ENCODE measurements at places on chromosomes 1 and 21.
A peak's percentile ranks its signal among the peaks of the same experiment; 100 is the strongest.

DNA sequence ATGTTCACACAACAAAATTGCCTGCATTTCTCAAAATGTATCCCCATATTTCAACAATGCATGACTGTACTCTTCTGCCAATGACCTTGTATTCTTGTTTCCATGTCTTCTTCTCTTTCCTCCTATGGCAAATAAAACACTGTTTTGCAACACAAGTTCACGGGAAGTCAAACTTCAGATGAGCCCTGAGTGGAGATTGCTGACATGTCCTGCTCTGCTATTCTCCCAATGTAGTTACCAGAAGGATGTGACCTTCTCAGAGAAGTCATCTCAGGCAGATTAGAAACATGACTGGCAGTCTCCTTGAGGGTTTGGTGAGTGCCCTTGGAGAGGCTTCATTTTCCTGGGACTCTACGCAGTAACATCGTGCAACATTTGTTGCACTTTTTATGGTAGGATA lies 15.6 kb downstream of the FCGR2B start:
- DNase-seq, result no peak

GRCh38 chr1:90926971-90927370 lies 94.9 kb downstream of the ZNF644 start:
- DNase-seq, result no peak

GRCh38 chr1:109786531-109787021 lies 22.9 kb upstream of the EPS8L3 start:
- no peak for DNase-seq

GRCh38 chr1:4656533-4657140 lies 2.2 kb downstream of the AJAP1 start:
- DNase-seq, result no peak

DNA sequence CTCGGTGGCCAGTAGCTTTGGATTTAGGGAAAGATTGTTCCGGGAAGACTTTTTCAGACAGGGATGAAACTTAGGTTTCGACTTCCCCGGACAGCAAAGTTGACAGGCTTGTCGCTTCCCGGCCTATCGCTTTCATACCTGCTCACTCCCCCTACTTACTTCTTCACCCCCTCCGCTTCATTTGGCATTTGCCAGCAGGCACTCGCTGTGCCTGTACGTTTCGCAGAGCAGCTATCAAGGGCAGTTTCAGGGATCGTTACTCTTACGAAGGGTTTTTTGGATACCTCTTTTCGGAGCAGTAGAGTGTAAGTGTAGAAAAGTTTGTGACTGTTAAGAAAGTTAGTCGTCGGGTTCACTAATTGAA lies 393 bp downstream of the BLZF1 start:
- no peak for DNase-seq

GRCh38 chr1:185526344-185527307 lies 207.6 kb upstream of the HMCN1 start:
- DNase-seq, result no peak

DNA sequence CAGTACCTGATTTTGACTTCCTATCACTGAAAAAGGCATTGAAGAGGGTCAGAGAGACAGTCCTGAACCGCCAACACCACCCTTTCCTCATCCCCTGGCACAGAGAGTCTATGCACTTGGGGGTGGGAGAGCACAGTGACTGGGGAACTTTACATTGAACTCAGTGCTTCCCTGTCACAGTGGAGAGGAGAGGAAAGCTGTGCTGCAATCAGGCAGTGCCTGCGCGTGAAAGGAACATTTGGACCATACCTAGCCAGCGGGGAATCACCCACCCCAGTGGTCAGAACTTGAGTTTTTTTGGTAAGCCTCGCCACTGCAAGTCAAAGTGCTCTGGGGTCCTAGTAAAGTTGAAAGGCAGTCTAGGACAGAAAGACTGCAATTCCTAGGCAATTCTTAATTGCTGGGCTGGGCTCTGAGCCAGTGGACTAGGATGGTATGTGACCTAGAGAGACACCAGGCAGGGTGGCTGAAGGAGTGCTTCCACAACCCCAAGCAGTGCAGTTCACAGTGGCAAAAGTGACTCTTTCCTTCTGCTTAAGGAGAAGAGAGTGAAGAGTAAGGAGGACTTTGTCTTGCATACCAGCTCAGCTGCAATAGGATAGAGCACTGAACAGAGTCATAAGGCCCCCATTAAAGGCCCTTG lies 9.4 kb upstream of the HENMT1 start:
- DNase-seq, result no peak

DNA sequence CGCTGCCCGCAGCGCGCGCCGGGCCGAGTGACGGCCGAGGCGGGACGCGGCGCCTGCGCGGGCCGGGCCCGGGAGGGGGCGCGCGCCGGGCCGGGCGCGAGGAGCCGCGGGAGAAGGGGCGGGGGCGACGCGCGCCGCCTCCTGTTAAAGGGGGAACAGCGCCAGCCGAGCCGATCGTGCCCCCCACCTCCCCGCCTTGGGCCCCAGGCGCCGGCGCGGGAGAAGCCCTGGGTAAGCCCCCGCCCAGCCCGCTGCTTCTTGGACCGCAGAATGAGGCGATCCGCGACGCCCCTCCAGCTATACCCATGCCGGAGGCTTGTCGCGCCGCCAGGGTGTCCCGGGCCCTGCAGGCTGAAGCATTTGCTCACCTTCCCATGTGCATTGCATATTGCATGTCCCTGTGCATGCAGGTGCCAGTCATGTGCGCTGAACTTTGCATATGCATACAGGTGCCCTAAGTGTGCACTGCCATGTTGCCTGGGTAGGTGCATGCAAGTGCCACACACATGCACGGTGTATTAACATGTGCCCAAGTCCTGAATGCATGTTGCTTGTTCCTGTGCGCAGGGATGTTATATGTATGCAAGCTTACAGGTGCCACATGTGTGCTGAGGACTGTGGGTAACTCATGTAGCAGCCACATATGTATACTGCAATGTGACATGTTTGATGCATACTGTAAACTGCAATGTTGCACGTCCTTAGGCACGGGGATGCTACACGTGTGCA lies at the start of gene ADGRB2:
TSS of gene ADGRB2 (minus strand) at position 29 of the 729 bp plus-strand sequence. CDS start 7,119 bp downstream, outside the sequence.
- DNase-seq, result peak; percentile 61

DNA sequence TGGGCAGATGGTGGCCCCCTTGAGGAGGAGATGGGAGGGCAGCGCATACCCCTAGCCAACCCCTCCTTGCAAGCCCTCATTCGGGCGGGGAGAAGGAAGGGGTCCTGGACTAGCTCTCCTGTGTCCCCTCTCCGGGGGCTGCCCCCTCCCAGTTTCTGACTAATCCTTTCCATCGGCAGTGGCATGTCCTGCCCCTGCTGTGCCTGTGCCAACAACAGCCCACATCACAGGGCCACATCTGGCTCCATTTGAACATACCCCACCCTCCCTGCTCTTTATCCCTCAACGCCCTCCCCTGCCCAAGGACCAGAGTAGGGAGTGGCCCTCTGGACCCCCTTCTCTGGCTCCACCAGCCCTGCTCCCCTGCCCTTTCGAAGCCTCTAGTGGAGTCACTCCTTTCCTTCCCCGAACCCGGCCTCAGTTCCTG lies 11.0 kb upstream of the LMNA start:
- DNase-seq, result no peak

DNA sequence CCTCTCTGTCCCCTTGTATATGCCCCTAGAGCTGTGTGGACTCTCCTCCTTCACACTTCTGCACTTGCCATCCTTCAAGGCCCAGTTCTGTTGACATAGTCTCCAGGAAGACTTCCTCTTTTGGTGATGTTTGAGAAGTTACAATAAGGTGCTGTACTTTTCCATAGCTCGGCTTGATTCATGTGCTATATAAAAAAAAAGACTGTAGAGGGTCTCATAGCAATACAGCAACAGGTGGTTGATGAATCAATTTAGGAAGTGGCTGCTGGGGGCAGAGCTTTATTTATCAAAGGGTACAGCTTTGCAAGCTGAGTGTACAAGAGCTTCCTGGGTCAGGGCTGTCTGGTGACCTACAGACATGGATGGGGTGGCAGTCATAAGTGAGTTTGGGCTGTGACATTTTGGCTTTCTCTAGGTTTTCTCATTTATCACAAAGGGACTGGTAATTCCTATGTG lies 102.7 kb downstream of the RUNX1 start:
- no peak for DNase-seq

- DNase-seq, result no peak
These were observed 156.2 kb downstream of the TGFBR3 start for GRCh38 chr1:91729621-91730358.

DNA sequence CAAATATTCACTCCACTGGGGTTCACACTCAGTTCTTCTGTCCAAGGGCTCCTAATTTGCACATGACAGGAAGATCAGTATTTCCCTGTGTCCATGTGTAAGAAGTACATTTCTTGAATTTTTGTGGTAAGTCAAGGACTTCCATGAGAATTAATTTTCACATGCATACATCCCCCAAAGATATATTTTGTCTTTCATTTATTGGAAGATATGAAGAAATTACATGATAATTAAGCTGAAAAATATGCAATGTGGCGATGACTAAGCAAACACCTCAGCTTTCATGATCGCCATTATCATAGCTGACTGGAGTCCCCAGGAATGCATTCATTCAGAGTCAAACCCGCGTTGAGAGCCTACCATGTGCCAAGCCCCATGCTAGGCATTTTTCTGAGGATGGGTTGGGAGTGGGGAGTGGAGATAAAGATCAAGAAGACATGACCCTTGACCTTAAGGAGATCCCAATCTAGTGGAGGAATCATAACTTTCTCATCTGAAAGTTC lies 104.6 kb upstream of the F3 start:
- DNase-seq, result no peak

- DNase-seq, result no peak
These were observed 48.5 kb downstream of the RWDD3 start for GRCh38 chr1:95282518-95282895.

GRCh38 chr21:32886339-32886738 lies 114.8 kb upstream of the PAXBP1 start:
- DNase-seq, result no peak

- DNase-seq, result no peak
These were observed 12.0 kb downstream of the AKT3 start for GRCh38 chr1:243837907-243838535.

- no peak for DNase-seq
These were observed 43.2 kb downstream of the KIF26B start for GRCh38 chr1:245197911-245198379.

GRCh38 chr1:119160409-119160808 lies 20.0 kb upstream of the WARS2 start:
- DNase-seq, result no peak

DNA sequence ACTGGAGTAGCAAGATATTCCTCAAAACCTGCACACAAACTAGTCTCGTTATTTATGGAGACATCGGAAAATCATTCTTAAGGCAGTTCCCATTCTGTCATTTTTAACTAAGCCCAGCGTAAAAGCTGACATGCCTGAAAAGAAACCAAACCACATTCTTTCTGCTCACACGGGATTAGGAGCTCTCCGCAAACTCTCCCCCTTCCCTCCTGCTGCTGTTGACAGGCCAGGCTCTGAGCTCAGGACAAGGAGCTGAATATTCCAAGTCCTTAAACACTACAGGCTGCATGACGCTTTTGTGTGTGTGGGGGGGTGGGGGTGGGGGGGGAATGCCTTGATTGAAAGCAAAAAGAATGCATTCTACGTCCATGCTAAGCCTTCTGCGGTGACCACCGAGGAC lies 5.2 kb downstream of the OLIG1 start:
- DNase-seq, result no peak

DNA sequence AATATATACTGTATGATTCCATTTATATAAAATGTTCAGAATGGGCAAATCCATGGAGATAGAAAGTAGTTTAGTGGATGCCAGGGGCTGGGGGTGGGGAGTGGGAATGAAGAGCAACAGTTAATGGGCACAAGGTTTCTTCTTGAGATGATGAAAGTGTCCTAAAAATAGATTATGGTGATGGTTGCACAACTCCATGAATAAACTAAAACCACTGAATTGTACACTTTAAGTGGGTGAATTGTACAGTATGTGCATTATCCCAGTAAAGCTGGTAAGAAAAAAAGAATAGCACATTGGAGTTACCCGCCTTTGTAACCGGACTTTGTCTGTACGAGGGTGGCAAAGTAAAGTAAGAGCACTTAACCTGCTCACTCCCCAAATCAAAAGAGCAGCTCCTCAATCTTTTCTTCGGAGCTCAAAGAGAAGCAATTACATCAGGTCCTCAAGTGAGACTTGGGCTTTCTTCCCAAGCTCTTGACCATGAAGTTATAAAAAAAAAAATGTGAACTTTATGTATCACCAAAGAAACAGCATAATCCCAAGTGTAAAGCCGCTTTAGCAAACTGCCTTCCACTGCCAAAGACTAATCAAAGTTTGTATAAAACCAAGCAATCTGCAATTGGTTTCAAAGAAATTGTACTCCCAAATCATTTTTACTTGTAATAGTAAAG lies 32.1 kb downstream of the ALDH9A1 start:
- DNase-seq, result no peak

- DNase-seq, result no peak
These were observed 364.8 kb downstream of the RPS6KC1 start for GRCh38 chr1:213415691-213416380.

DNA sequence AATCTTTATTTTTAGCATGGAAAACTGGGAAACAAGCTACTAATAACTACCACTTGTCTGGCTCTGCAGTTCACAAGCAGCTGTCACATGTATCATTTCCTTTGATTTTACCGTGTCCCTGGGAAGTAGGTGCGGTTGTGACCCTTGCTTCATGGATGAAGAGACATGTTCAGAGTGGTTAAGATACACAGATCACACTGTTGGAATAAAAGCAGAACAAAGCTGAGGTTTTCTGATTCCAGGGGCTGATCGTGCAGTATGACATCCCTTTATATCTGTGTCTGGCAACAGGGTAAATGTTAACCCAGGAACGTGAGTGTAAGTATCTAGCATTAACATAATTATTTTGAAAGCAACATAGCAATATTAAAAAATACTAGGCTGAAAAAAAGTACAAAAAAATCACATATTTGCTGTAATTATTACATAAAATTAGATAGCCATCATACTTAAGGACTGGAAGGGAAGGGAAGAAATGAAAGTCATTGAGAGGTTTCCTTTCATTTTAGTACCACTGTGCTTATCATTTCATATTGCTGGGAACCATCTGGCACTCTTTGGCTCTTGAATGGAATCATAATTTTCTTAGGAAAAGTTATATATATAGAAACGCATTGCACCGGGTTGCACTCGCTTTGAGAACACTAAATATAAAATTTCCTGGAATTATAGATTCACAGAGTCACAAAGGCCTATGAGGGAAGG lies 62.8 kb upstream of the PAXBP1 start:
- no peak for DNase-seq
